SJCRH30 (cell line): ENCODE measurements at places on chromosomes 4 and X. TPM values are rescaled to one million over a fixed set of nuclear protein-coding genes. Genes with fewer than 3 reads are reported as not detected.

Gene RAB41
- total RNA-seq, result not detected in 2 replicates

Gene NPY1R
- total RNA-seq, result 0.02 TPM in 1 of 2 replicates, not detected in the other

Gene GAB1
- total RNA-seq, result 14.0 and 15.1 TPM in 2 replicates

Gene ART3
- total RNA-seq, result 6.0 TPM in 2 replicates

Gene MAGEA9B
- total RNA-seq, result not detected in 2 replicates

- no peaks in the 10 kb centered on the region for H3K27me3 ChIP-seq
- H3K4me3 ChIP-seq, result no peak overlapping the region
- no peak overlapping the region for H3K27ac ChIP-seq
- H3K36me3 ChIP-seq, result no peaks in the 10 kb centered on the region
These were observed 78.5 kb downstream of the PRDM5 start for GRCh38 chr4:120843849-120844527.

DNA sequence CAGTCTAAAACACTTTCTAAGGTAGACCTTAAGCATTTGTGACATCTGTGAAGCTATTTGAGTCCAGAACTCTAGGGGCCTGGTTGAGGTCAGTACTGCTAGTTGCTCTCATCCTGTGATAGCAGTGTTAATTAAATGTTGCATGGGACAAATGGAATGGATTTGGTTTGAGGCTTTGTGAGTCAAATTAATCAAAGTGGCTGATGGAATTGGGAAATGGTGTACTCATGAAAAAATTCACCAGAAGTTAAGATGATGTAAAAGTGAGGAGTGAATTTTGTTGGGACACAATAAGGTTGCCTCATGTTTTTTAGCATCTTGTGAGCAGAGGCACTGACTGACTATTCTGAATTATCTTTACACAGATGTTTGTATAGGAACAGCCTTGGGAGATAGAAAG, 99.2 kb upstream of the ARSJ start:
- H3K27me3 ChIP-seq, result no peaks in the 10 kb centered on the region
- DNase-seq, result no peak
- no peaks in the 10 kb centered on the region for H3K36me3 ChIP-seq
- H3K4me3 ChIP-seq, result no peak overlapping the region
- H3K4me1 ChIP-seq, result peaks cover 4% of the 10 kb centered on the region; the same call in 1 of the 2 replicates
- no peak overlapping the region for H3K27ac ChIP-seq

DNA sequence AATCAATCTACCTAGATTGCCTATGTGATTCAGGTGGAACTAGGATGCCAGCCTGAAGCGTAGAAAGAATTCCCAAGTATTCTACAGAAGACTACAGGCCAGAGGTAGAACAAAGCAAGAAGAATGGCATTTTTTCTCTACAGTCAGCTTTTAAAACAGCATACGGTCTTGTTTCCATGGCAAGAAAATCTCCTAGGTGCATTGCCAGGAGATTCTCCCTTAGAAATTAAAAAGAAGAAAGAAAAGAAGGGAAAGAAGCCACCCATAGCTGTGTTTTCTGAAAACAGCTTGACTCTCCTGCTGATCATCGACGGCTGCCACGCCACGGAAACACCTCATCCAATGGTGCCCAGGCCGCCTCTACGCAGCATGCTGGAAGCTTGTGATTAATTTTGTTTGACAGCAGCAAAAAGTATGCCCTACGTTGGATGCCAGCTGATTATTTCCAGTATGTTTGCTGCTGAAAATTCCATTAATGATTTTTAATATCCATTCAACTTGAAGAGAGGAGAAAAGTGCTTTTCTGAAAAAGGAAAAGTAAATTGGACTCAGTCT, 24.1 kb downstream of the ANK2 start:
- no peaks in the 10 kb centered on the region for H3K4me1 ChIP-seq
- DNase-seq, result no peak
- H3K4me3 ChIP-seq, result no peak overlapping the region
- H3K36me3 ChIP-seq, result no peaks in the 10 kb centered on the region
- no peak overlapping the region for H3K27ac ChIP-seq
- no peaks in the 10 kb centered on the region for H3K27me3 ChIP-seq

DNA sequence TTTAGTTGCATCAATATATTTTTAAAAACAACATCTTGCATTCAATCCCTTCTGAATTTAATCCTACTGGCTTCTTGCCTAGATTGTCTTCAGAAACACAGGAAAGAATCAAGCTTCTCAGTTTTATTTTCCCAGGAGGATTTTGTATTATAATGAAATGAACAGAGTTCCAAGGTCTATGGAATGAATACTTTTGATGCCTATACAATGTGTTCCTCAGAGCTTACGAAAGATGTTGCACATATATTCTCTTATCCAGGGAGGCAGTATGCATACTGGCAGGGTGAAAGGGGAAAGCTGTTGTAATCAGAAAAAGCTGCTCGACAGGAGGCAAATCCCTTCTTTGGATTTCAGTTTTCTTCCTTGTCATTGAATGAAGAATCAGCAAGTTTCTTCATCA, 8.8 kb downstream of the TMPRSS11D start:
- no peaks in the 10 kb centered on the region for H3K4me1 ChIP-seq
- no peak overlapping the region for H3K4me3 ChIP-seq
- H3K36me3 ChIP-seq, result no peaks in the 10 kb centered on the region
- H3K27ac ChIP-seq, result no peak overlapping the region
- no peaks in the 10 kb centered on the region for H3K27me3 ChIP-seq

DNA sequence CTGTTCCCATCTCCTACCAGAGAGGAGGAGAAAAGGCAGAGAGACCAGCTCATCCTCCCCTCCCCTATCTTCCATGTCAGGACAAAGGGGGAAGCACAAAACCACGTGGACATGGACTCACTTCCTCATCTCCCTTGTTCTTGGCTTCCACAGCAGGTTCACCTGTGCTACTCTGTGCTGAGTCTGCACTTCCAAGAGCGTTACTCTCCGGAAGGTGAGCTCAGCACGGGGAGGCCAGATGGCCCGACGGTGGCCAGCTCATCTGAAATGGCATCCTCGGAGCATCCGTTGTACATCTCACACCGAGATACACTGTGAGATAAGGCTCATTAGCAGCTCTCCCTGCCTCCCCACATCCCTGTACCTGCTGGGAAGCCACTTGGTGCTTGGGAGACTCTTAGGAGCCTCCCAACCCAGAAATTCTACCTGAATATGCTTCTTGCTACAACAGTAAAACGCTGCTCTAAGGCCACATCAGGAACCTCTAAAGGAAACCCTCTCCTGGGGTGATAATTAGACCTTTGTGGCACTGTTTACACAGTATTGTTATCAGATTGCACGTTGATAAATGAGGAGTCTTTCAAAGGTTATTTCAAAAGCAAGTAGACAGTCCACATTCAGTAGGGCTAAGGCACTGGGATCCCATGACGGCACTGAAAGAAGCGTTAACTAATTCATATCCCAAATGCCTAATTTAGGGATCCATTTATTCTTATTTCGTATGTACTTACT, 19.4 kb downstream of the LGI2 start:
- H3K27me3 ChIP-seq, result no peaks in the 10 kb centered on the region
- H3K4me1 ChIP-seq, result no peaks in the 10 kb centered on the region
- DNase-seq, result no peak
- no peak overlapping the region for H3K4me3 ChIP-seq

DNA sequence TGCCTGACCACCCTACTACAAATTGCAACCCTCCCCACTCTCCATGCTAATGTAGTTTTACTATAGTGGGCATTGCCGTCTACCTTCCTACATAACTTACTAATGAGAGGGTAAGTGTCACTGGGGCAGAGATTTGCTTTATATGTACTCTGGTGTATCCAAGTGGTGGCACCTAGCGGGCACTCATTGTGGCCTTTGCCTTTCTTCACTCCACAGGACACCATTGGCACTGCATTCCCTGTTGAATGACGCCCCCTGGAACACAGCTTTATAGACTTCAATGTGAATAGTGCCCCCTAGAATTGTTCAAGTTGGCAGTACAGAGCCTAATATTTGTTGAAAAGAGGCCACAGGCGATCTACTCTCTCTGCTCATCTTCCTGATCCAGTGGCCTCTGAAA, 215.8 kb downstream of the MID1IP1 start:
- no peak overlapping the region for H3K4me3 ChIP-seq
- H3K4me1 ChIP-seq, result peaks cover 5% of the 10 kb centered on the region
- no peak for DNase-seq

DNA sequence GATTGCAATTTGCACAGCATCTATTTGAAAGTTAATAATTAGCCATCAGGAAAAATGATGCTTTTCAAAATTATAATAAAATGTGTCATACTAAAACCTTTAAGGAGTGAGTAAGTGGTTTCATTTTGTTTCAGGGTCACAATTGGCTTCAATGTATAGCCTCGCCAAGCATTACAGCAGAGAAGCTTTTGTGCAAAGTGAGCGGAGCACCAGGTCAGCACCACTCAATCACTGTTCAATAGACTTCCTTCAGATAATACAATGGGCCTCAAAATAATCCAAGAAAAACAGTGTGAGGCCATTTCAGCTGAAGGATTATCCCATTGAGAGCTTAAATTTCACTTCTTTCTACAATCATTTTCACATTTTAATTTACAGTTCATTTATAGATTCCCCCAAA, 409.2 kb upstream of the SLIT2 start:
- H3K27ac ChIP-seq, result no peak overlapping the region
- no peaks in the 10 kb centered on the region for H3K4me1 ChIP-seq
- no peak for DNase-seq
- H3K27me3 ChIP-seq, result no peaks in the 10 kb centered on the region
- no peaks in the 10 kb centered on the region for H3K36me3 ChIP-seq

- no peaks in the 10 kb centered on the region for H3K4me1 ChIP-seq
- H3K36me3 ChIP-seq, result no peaks in the 10 kb centered on the region
- H3K27ac ChIP-seq, result no peak overlapping the region
- no peaks in the 10 kb centered on the region for H3K27me3 ChIP-seq
- no peak for DNase-seq
- H3K4me3 ChIP-seq, result no peak overlapping the region
These were observed 189.8 kb upstream of the AFF2 start for GRCh38 chrX:148310426-148311165.

DNA sequence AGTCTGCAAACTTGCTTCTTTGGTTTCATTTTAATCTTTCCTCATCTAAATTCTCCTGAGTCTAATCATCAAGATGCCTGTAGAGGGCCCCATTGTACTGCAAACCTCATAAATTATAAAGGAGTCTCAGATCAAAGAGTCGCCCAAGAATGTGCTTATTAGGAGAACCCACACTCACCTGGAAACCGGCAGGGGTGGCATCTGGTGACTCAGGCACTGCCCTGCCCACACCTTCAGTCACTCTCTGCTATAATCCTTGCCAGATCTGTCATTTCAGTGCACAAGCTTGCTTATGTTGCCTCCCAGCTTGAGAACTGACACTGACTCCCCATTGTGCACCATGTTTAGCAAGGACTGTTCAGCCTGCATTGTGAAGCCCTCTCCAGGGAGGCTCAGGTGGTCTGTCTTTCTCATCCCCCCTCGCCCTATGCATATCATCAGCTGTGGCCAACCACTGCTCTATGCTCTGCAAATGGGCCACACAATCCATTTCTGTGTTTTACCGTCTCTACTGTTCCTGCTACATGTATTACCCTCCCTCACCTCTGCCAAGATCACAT, 12.4 kb downstream of the EPGN start:
- H3K4me1 ChIP-seq, result peaks cover 3% of the 10 kb centered on the region; the same call in 1 of the 2 replicates
- H3K27me3 ChIP-seq, result no peaks in the 10 kb centered on the region; the same call in 1 of the 2 replicates
- H3K4me3 ChIP-seq, result no peak overlapping the region
- H3K27ac ChIP-seq, result no peak overlapping the region
- peak; percentile 71 for DNase-seq
